ENCODE measurements at places on chromosomes 7 and 10.

DNA sequence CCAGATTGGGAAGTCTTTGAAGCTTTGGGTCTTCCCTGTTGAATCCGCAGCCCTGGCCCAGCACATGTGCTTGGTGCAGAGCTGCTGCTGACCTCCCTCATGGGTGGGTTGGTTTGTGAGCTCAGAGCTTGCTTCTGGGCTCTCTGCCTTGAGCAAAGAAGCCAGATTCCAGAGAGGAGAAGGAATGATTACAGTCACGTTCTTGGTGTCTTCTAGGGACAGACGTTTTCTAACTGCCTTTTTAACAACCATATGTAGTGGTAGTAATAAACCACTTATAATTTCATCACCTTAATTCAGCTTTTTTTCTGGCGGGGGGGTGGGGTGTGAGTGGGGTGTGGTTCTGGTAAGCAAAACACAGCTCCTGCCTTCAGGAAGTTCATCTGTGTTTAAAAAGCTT lies 39.5 kb downstream of the LRMDA start:
- no peak for DNase-seq

GRCh38 chr10:33653584-33654367 lies 319.3 kb upstream of the NRP1 start:
- no peak for DNase-seq

DNA sequence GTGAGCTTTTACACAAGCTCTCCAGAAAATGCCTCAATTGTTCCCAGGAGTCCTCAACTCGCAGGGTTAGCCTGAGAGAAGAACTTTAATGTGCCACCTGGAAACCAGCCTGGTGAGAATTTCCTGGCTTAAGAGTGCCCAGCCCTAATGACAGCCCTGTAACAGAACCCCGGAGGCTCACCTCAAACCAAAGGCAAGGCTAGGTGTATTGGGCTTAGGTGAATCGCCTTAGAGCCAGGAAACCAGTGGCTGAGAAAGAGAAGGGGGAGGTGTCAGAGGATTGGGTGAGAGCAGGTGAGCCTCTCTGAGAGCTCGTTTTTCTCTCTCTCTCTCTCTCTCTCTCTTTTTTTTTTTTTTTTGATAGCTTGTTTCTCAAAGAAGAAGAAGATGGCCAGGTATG lies 7.3 kb downstream of the OCM2 start:
- no peak for DNase-seq

GRCh38 chr7:142868986-142869415 lies 14.1 kb downstream of the EPHB6 start:
- no peak for DNase-seq

GRCh38 chr7:22765609-22766008 lies 38.6 kb downstream of the IL6 start:
- DNase-seq = no peak

DNA sequence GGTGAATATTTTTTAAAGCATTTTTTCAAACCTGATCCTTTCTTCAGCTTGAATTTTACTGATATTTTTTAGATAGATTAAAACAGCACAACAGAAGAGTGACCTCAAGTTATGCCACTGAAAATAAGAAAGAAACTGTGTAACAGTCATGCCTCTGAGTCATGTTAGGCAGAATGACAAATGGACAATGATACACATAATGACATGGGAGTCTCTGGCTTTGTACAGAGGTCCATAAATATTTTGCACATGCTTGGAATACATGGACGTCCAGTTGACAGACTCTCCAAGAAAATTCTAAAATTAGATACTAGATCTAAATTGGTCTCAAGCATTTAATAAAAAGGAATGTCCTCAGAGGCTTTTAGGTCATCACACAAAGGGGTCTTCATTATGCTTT lies 21.9 kb upstream of the SEMA3A start:
- no peak for DNase-seq

GRCh38 chr10:33487014-33487776 lies 152.7 kb upstream of the NRP1 start:
- DNase-seq = peak; percentile 23

- DNase-seq = no peak
These were observed 34.3 kb downstream of the BAIAP2L1 start for GRCh38 chr7:98366562-98366938.

GRCh38 chr10:43170491-43170890 lies 32.2 kb downstream of the CSGALNACT2 start:
- no peak for DNase-seq

DNA sequence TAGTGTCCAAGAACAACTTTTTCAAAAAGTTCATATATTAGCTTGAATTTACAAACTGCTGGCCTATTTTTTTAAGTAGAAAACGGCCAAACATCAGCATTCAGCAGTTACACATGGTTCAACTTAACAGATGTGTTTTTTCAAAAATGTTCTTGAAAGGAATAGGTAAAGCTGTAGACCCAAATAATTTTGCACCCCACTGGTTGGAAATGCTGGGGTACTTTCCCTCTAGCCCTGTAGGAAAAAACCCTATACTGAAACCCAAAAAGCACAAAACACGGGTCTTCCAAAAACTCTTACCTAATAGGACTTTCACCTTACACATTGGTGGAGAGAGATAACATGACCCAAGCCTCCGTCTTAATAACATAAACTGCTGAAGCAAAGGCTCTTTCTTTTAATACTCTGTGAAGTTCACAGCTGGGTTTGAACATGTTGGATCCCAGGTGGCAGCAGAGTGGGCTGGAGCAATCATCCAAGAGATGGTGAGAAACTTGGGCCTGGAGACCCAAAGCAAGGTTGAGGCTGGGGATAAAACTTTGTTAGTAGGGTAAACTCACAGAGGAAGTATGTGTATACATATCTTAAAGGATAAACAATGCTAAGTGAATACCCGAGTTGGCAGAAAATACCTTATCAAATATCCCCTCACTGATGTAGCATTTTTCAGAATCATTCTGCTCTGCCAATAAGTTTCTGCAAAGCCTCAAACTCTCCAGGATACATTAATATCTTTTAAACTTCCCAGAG lies 629 bp upstream of the DNAJC9 start:
- DNase-seq = no peak
